Stimulated activated CD8-positive, alpha-beta memory T cell treated with anti-CD3 and anti-CD28 coated beads, Interleukin-12 subunit alpha, Interleukin-12 subunit beta, amount 100 ng/mL, for 4 hours (primary cell): ENCODE measurements at places on chromosomes 5 and 9.

- DNase-seq = no peak
Measured at GRCh38 chr5:78472469-78473106, 112.2 kb downstream of the SCAMP1 start.

DNA sequence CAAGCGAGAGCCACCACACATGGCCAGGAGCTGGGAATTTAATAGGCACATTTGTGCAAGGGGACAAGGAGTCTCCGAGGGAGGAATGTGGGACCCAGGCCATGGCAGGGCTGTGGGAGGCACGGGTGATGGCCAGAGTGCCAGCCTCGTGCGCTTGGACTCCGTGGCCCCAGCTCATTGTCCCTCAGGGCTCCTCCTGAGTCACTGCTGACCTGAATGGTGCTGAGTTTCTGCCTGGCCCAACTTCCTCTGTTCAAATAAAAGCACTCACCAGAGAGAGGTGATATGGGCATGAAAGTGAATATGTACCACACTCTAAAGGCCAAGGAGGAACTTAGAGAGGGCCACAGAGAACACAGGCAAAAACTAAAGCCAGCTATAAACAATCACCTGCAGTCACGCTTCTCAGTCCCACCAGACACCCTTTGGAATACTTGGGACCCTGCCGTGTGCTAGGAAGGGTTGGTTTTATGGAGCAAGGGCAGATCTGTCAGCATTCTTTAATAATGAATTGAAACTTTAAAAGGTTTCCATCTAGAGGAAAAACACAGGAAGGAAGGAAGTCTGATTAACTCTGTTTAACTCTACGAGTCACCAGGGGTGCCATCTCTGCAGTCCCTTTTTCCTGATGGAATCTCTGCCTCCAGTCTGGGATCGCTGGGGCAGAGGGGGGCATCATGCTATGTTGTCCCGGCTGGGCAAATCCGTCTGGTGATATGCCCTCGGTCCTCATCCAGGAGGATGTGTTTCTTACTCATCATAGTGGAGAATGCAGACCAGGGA lies 25.1 kb upstream of the UBE2QL1 start:
- DNase-seq = no peak

- no peak for DNase-seq
Measured at GRCh38 chr5:104266161-104266560, 703.6 kb upstream of the NUDT12 start.

DNA sequence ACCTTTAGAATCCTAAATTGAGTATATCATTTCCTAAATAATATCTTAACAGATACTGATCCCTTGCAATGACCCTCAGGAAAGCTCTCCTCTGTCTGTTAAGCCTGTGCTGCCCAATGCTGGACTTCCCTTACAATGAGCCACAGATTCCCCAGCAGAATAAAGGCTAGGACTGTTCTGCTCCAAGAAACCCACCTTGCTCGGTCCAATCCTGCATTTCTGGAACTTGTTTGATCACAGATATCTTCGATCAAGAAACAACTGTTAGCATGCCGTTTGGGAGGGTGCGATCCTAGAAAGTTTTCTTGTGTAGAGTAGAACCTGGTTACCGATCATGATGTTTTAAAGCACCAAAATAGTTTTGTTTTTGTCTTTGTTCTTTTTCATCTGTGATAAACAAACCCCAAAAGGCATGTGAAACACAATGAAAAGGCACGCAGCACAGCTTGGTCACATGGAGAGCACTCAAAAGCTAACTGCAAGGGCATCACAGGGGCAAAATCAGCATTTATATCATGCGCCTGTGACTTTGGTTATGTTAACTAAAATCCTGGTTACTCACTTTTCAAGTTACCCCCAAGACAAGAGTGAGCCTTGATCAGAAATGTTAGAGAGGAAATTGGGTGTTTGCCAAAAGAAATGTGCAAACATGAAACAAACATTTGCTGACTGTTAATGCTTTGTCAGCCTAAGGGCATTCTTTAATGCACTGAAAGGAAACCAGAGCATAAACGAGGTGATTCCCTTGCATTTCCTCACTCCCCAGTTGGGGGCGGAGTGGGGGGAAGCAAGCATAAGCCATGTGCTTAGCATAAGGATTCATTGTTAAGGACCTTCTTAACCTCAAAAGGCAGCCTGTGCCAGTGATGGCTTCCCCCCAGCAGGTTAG lies 61.9 kb upstream of the ADAMTS16 start:
- DNase-seq = no peak

GRCh38 chr5:14206028-14206725 lies 63.0 kb downstream of the TRIO start:
- DNase-seq = no peak

GRCh38 chr5:31530541-31531265 lies 1.2 kb downstream of the DROSHA start:
- DNase-seq = no peak
